ENCODE measurements at places on chromosomes 6 and 20. TPM values are rescaled to one million over a fixed set of nuclear protein-coding genes. Genes with fewer than 3 reads are reported as not detected.

The SIRPD gene
- not detected for total RNA-seq

The L3MBTL3 gene
- total RNA-seq = 2.9 TPM

The SAPCD1 gene
- total RNA-seq = not detected

The RAD21L1 gene
- not detected for total RNA-seq

The RPL10A gene
- 797 TPM for total RNA-seq

The PRL gene
- not detected for total RNA-seq

The PHACTR1 gene
- total RNA-seq = 3.0 TPM

DNA sequence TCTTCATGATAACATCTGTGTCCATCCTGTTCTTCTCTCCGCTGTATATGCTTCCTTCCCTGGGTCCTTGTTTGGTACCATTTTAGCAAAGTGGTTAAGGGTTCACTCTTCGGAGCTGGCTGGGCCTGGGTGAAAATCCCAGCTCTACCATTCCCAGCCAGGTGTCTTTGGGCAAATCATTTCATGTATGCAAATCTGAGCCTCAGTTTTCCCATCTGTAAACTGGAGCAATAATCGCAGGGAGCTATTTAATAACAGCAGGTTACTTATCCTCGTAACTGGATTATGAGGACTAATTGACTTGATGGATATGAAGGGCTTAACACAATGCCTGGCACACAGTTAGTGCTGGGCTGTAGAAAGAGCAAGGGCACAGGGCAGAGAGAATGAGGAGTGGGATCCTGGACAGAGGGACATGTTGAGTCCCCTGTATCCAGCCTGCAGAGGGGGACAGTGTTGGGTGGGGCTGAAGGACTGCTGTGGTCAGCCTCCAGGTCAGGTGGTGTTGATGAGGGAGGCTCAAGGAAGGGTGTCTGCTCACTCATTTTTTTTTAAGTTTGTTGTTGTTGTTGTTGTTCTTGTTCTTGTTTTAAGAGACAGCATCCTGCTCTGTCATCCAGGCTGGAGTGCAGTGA is 44.3 kb upstream of the FAM83D start:
- DNase-seq = no peak

DNA sequence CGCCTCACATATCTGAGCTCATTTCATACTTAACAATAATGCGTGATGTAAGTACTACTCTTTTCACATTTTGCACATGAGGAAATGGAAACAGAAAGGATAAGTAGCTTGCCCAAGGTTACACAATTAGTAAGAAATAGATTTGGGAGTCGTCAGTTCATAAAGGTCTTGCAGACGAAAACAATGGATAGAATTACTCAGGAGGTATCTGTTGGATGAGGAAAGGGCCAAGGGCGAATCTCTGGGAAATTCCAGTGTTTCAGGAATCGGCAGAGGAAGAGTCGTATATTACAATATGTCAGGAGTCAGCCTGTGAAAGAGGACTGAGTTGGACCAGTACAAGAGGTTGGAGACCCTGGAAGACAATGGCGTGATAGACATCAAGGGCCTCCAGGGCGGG is 12.8 kb upstream of the EDN1 start:
- no peak for DNase-seq

- no peak for DNase-seq
These were observed 102.2 kb upstream of the RALGAPA2 start for GRCh38 chr20:20814685-20815084.

- DNase-seq = no peak
These were observed 761.1 kb upstream of the MMS22L start for GRCh38 chr6:98044151-98044561.

GRCh38 chr6:152184917-152185574 is 377.6 kb downstream of the ESR1 start:
- DNase-seq = no peak

DNA sequence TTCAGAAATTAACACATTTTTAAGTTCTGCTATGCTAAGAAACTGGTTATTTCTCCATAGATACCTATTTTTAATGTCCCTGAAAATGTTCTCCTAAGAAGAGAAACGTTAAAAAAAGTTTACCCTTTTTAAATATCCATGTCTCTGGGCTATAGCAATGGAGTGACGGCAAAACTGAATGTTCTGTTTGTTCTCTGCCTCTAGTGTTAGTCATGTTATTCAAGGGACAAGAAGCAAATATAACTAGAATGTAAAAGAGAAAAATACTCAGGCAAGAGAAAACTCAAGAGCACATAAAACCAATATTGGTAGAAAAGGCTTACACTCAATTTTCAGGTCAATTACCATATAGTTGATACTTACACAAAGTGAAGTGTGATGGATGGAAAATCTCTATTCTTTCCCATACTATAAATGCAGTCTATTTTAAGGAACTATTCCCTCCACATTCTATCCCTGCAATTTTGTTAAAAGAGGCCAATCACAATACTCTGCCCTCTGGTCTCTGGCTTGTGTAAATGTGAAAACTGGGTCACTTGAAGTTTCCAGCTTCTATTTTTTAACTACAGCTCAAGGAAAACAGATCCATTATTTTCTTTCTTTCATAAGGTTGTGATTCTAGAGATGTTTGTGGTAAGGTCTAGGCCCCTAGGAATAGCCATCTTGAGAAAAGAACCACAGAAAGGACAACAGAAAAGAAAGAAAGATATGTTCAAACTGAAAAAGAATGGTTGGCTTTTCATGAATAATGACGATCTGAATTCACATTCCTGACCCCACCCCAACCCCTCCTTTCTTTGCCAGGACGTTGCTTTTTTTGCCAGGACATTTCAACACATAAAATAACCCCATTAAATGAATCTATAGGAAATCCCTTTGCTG is 200.3 kb upstream of the FAM83B start:
- DNase-seq = no peak

GRCh38 chr6:30321692-30322388 is 4.9 kb upstream of the TRIM39 start:
- DNase-seq = no peak

GRCh38 chr6:142332393-142333098 is 30.7 kb downstream of the ADGRG6 start:
- no peak for DNase-seq

GRCh38 chr20:38728911-38729642 is 4.8 kb downstream of the SLC32A1 start:
- DNase-seq = no peak

GRCh38 chr6:30157581-30157980 is 3.4 kb downstream of the TRIM10 start:
- DNase-seq = no peak

DNA sequence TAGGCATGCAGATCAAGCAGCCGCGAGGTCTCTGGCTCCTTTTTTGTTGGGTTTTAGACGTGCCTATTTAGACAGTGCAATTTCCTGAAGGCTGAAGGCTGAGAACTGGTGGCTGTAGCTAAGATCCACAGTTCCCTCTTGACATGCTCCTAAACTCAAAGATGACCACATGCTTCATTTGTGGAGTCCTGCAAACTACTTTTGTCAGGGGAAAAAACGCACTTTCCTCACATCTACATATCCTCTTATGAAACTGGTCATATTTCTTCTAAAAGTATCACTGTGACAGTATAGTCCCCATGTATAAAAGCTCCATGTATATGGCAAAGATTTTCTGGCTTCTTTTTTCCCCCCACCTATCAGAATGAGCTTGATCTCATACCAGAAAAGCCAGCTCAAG is 30.7 kb downstream of the LYRM4 start:
- DNase-seq = no peak

GRCh38 chr20:17661121-17661744 is 20.8 kb downstream of the RRBP1 start:
- DNase-seq = no peak

Data from psoas muscle (tissue), 8 donors.